NCI-H2081 (cell line): ENCODE measurements at places on chromosomes 6 and 20.

GRCh38 chr6:38805127-38805655 is 90.1 kb downstream of the DNAH8 start:
- no peak for DNase-seq

- DNase-seq, result no peak
Measured at GRCh38 chr20:259981-260380, 2.5 kb downstream of the DEFB132 start.

DNA sequence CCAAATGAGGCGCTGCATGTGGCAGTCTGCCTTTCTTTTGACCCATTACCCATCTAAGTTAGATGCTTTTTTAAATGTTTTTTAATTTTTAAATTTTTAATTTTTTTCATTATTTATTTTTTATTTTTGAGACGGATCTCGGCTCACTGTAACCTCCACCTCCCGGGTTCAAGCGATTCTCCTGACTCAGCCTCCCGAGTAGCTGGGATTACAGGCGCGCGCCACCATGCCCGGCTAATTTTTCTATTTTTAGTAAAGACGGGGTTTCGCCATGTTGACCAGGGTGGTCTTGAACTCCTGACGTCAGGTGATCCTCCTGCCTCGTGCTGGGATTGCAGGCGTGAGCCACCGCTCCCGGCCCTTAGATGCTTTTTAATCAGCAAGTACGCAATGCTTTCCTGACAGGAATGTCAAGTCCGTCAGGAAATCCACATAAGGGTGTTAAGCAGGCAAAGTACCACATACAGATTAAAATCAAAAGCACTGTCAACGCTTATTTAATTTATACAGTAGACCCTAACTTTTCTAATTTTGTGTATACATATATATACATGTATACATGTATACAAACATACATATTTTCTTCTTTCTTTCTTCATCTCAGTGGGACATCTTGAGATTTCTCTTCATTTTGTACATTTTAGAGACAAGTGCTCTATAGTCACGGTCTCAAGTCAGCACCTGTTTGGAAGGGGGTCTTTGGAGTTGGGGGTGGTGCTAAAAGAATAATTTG is 995 bp upstream of the GSTA4 start:
- peak; percentile 12 for DNase-seq

GRCh38 chr6:35088281-35089215 is 52.6 kb downstream of the TCP11 start:
- no peak for DNase-seq

DNA sequence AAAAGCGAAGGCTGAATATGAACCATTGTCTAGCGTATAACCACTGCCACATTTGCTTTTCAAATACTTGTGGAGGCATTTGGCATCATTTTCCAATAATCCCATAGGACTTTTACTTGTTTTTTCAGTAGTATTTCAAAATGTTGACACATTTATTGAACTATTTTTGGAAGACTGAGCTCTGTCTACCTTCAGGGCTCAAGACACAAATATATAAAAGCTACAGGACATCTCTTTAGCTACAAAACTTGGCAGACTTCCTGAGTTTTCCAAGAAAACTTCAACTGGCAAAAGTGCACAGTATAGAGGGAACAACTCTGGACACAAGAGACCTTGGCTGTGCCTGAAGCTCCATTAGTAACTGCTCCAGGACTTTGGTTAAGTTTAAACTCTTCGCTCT is 13.4 kb downstream of the EPB41L2 start:
- no peak for DNase-seq

DNA sequence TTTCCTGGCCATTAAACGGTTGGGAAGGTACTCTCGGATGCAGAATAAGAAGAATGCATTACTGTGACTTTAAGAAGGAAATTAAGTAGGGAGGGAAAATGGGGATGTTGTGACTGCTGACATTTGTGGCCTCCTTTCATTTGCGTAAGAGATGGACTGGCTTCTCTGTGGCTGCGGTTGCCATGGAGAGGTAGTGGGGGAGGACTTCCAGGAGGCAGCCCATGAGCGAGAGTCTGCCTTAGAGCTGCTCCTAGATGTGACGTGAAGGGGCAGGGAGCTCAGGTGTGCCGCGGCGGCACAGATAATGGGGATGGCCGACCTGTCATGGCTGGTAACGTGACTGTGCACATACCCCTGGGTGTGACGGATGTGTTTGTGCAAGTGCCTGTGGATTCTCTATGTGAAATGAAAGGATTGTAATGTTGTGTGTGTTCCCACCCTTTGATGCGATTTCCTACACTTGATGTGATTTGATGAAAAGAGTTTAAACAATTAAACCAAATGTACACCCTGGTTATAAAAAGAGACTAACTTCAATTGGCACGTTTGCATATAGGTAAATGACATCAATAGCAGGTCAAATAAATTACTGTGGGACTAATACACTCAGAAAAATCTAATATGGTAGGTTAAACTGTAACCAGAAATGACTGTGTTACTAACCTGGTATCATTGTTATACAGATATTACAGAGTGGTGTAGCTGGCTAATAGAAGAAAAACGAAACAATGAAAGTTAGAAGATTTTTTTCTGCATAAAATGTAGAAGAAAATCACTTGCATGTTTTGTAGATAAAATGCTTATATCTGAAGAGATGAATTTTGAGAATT is 48.9 kb downstream of the HIVEP1 start:
- no peak for DNase-seq

DNA sequence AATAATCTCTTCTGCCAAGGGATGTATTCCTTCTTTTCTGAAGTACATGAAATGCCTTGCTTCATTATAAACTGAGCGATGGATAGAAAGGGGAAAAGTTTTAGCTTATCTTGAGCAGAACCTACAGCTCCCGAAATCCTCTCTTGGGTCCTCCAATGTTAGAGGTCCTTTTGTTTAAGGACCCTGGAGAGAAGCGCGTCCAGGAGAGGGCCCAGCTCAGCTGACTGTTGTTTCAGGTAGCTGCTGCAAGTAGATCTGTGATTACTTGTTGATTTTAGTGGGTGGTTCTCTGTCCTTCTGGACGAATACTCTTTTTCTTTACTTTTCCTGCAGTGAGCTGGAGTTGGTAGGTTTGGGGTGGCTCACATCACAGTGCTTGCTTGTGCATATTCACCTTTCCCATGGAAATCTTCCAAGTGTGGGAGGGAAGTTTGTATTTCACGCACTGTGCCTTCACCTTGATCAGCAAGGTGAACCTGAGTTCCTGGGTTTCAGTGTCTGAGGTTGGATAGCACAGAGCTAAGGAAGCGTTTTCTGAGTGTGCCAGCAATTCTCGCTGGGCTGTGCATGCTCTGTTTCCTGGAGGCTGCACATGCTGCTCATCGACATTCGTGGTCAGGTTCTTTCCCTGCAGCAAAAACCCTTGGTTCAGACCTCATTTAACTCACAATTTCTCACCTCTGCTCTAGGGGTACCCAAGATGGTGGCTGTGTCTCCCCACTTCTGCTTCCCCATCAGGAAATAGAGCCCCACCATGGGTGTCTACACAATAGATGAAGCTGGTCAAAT is 176.3 kb downstream of the JARID2 start:
- DNase-seq, result no peak

GRCh38 chr6:73929405-73929804 is 233.4 kb downstream of the CD109 start:
- DNase-seq, result no peak

DNA sequence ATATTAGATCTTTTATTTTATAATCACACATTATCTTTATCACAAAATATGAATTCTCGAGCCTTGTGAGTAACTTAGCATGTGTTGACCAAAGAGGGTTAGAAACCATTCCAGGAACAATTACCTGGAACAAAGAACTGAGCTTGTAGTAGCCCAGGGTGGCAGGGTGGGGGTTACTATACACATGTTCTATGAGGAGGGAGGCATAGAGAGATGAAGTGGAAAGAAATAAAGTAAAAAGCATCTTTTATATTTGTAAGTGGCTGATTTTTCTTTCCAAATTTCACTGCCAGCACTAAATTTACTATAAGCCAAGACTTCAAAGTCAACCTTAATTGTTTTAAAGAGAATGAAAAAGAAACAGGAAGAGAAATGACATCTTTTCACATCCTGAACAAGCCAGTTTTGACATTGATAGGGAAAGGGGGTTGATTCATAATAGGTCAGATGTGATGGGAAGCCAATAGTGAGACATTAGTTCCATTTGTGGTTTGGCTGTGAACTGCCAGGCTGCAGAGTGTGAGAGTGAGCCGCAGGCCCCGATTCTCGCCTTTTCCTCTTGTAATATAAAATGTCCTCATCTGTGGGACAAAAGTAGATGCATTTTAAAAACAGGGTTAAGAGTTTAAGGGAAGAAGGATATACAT is 52.7 kb upstream of the MYB start:
- no peak for DNase-seq

DNA sequence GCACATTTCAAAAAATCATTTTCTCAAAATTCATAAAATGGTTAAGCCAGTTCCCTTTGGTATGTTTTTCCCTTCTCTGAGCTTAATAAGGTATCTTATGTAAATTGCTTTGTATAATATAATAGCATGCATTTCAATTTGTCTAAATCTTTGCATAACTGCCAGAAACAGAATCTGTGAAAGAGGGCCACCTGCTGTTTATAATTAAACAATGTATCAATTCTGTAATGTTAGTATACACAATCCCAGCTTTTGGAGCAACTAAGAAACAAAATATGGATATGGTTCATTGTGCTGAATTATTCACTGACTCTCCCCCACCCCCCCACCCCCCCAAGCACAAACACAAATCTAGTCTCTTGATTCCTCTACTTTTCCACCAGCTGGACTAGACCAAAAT is 54.8 kb downstream of the GPX5 start:
- no peak for DNase-seq

DNA sequence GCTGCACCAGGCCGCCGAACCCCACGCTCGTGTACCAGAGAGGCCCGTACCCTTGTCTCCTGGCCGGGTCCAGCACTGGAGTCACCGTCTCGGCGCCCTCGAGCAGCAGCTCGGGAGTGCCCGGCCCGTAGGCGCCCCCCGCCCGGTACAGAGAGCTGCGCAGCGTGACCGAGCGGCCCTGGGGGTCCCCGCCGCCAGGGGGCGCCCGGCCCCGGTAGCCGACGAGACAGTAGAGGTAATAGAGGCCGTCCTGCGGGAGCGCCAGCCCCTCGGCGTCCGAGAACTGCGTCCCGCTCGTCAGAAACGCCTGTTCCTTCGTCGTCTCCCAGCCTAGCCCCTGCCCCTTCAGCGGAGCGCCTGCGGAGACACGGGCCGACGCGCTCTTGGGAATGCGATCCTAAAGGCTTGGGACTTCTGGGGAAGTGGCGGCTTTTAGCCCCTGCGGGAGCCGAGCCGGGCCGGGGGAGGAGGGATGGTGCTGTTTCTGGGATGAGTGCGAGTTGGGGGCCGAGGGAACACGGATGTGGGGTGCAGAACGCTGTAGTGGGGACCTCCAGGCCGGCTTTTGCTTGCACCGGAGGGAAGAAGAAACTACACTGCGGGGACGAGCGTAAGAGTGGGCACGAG is 1.3 kb downstream of the LTB start:
- peak; percentile 70 for DNase-seq

DNA sequence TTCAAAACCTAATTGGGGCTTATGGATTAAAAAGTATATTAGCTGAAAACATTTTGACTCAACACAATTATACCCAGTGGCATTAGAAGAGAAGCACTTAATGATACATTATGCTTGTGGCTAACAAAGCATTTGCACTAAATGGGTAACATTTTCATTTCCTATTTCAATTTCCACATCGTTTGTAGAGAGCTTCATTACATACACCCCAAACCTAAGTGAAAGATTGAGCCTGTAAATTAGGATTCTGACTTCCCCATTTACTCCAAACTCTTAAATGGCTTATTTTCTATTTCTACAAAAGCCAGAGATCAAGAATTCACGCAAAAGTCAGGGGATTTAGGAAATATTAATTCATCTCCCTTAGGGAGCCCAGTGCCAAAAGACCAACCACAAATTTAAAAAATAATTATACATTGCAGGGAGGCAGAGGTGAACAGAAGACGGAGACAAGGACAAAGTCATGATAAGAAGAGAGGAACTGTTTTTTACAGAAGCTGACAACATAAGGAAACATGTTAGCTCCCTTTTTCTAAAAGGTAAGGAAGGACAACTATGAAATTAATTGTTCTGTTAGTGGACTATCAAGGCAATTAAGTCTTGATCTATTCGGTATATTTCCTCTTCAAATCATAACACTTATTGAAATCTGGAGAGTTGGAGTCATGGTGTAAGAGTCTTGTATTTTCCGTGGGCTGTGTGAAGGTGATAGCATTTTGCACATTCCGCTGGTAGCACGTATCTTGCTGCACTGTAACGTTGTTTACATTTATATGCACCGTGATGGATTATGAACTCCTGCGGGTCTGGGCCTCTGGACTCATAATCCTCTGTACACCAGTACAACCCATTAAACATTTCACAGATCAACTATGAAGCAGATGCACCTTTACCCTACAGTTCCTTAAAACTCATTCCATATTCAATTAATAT is 24.8 kb upstream of the EZR start:
- no peak for DNase-seq

DNA sequence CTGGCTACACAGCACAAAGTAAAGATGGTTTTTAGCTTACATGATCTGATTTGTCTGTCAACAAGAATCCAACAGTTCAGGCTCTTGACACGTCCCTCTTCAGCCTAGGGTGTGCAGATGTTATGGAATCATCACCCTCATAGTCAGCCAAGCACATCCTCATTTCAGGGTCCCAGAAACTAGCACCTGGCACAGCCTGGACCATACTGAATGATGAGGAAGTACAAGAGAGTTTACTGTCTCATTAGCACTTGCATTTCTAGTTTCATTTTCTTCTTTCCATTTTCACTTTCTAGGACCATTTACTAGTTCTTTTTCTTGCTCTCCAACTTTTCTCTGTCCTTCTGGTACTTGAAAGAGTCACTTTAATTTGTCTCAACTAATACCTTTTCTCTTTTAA is 6.5 kb downstream of the RIPOR2 start:
- no peak for DNase-seq

DNA sequence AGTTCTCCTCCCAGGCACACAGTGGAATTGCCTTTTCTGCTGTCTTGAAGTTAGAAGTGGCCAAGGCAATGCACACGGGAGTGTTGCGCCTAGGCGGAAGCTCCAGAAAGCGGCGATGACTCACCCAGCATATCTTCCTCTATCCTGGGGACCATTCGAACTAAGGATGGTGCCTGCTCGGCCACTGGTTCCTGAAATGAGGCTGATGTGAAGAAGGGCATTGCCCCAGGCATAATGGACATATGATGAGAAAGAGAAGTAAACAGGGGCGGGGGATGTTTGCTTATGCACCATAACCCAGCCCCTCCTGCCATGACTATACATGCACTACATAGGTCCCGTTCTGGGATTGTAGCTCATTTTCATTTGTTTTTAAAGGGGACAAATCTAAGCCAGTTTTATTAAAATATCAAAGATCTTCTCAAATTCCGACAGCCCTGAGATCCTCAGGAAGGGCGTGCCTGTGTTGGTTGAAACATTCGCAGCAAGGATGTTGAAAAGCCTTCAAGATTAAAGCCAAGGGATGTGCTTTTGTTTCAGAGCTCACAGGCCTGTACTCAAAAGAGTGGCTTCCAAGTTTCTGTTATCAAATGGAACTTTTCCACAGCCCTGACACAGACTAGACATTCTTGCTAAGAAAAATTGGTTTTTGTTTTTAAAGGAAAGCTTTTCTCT is 218.5 kb downstream of the LY86 start:
- no peak for DNase-seq

GRCh38 chr6:11909696-11910132 is 102.4 kb upstream of the HIVEP1 start:
- no peak for DNase-seq
